Right renal cortex interstitium (tissue), 3 donors: ENCODE measurements at places on chromosomes 5 and 9. TPM values are rescaled to one million over a fixed set of nuclear protein-coding genes. Genes with fewer than 3 reads are reported as not detected.

ANGPTL2 gene
- polyA plus RNA-seq: 11.4 TPM

LRRC26 gene
- not detected for polyA plus RNA-seq

ENHO gene
- 1.4 TPM for polyA plus RNA-seq

NR5A1 gene
- polyA plus RNA-seq: not detected

SPINK7 gene
- not detected for polyA plus RNA-seq

CDH9 gene
- polyA plus RNA-seq: 8.1 TPM

SIT1 gene
- 0.29 TPM for polyA plus RNA-seq

MEIKIN gene
- polyA plus RNA-seq: 0.18 TPM
